Thoracic aorta (tissue), 2 donors: ENCODE measurements at places on chromosomes 12 and 14. TPM values are rescaled to one million over a fixed set of nuclear protein-coding genes. Genes with fewer than 3 reads are reported as not detected.

DNA sequence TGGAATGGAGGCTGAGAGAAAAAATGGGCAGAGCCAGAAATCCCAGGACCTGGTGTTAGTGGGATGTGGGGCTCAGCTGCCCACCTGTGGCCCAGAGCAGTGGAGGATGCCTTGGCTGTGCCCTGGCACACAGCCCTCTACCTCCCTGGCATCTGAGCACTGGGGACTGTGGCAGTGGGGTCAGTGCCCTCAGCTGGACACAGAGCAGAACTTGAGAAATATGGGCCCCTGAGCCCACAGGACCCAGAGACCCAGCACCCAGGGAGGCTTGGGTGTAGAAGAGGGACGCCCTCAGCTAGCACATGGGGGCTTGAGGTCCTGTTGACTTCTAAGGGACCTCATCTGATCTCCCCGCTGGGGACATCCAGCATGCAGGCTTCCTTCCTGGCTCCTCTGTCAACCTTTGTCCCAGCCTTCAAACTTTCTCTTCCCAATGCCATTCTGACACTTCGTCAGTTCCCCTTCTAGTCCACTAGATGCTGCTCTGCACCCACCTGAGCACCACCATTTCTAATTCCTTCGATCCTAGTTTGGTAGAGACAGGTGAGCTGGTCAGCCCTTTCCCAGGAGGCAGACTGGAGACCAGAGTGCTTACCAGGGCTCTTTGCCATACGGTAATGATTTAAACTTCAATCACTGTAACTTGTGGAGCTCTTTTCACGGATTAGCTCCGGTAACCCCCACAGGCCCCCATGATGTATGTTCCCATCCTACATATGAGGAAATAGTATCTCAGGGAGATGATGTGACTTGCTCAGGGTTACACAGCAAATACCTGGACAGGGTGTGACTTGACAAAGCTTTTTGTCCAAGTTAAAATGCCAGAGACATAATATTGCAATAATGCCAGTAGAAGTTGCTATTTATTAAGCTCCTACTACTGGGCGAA is 143.7 kb downstream of the ASCL4 start:
- no peak for DNase-seq

- DNase-seq = no peak
Measured at GRCh38 chr12:106254724-106255123, 6.9 kb upstream of the CKAP4 start.

DNA sequence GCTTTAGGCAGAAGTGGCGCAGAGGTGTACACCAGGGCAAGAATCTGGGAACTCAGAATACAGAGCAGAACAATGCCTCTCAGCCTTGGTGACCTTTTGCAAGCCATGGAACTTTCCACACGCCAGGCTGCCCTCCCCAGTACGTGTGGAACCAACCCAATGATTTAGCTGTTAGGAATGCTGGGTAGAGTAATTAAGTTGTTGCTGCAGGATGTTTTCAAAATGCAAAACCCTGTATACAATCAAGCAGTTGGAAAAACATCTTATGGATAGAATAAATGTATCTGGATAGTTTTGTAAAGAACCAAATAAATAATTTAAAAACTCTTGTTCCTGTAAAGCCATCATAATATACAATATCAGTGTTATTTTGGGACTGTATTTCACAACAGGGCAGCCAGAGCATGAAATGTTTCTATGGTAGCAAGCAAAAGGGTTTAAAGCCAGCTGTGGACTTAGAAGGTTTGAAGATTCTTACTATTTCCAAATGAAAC is 19.4 kb downstream of the PPP1R36 start:
- DNase-seq = peak; percentile 21

DNA sequence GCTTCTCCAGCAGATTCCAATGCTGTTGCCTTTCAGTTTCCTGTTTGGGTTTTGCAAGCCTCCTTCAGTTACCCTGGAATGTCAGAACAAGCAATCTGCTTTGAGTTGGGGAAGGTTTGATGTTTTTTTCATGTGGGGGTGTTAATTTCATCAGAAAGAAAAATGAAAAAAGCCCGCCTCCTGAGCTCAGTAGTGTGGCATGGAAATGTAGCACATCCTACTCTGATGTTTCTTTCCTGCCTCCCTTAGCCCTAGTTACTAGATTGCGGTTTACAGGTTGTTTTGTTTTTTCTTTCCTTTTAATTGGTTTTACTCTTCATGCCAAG is 22.6 kb downstream of the IFNG-AS1 start:
- DNase-seq = no peak

- DNase-seq = no peak
Measured at GRCh38 chr12:120571299-120571698, 9.9 kb downstream of the POP5 start.

ADAM21 gene
- not detected for total RNA-seq

E2F7 gene
- total RNA-seq = not detected

WNT5B gene
- total RNA-seq = 3.1 TPM

STXBP6 gene
- 4.4 TPM for total RNA-seq

DNA sequence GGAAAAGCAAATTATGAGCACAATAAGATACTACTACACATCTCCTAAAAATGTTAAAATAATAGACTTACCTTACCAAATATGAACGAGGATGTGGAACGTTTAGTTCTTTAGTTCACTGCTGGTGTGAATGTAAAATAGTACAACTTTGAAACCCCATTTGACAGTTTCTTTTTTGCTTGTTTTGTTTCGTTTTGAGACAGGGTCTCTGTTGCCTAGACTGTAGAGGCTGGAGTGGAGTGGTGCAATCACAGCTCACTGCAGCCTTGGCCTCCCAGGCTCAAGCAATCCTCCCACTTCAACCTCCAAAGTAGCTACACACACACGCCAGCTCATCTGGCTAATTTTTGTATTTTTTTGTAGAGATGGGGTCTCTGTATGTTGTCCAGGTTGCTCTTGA is 136.4 kb upstream of the FAR2 start:
- DNase-seq = no peak

PTHLH gene
- 8.1 TPM for total RNA-seq

DNA sequence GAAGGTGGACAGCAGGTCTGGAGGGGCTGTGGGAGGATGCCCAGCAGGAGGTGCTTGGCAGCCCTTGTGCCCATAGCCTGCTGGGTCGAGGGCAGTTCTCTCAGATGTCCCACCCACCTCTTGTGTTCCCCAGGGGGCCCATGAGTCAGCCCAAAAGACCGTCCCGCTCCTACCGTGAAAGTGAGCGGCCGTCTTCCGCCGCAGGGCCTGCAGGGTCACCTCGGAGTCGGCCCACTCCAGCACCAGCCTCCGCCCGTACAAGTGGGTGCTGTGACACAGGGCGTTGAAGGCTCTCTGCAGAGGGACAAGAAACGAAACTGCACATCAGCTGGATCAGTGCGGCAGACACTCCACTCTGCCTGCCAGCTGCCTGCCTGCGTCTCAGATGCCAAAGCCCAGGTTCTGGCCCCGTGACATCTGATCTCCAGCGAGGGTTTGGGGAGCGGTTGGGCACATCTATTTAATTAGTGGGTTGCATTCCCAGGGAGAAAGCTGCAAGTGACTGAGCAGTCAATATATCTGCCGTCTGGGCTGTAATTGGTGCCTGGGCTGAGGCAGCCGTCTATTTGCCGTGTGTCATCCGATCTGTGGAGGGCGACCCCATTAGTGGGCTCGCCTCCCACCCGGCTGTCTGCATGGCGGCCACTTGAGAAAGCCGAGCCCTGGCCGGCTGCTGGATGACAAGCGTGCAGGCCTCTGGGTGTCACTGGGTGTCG is 121.5 kb downstream of the RBM19 start:
- DNase-seq = no peak
